ENCODE measurements at places on chromosomes 11 and 22.

GRCh38 chr11:2576549-2576948 lies 123.2 kb downstream of the KCNQ1OT1 start:
- DNase-seq = peak; percentile 50

DNA sequence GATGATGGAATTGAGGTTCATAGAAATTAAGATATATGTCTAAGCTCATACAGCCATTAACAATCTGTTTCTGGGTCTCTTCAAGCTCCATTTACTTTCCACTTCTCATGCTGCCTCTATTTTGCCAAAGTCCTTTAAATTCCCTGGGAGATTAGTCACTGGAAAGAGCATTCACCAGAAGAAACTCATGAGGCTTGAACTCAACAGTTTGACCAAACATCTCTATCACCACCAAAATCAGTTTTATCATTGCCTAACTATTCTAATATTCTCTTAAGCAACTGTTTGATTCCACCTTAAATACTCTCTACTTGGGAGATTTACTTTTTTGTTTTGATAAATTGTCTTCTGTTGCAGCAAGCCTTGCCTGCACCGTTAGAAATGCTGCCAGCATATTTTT lies 881.3 kb downstream of the KCNA4 start:
- DNase-seq = no peak

DNA sequence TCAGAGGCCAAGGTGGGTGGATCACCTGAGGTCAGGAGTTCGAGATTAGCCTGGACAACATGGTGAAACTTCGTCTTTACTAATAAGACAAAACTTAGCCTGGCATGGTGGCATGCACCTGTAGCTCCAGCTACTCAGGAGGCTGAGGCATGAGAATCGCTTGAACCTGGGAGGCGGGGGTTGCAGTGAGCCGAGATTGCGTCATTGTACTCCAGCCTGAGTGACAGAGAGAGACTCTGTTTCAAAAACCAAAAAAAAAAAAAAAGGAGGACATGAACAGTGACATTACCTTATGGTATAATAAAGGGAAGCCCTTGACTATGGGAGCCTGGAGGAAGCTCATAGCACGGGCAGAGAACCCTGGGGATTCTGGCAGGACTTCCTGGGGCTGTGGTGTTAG lies 16.5 kb upstream of the PLEKHB1 start:
- DNase-seq = no peak

DNA sequence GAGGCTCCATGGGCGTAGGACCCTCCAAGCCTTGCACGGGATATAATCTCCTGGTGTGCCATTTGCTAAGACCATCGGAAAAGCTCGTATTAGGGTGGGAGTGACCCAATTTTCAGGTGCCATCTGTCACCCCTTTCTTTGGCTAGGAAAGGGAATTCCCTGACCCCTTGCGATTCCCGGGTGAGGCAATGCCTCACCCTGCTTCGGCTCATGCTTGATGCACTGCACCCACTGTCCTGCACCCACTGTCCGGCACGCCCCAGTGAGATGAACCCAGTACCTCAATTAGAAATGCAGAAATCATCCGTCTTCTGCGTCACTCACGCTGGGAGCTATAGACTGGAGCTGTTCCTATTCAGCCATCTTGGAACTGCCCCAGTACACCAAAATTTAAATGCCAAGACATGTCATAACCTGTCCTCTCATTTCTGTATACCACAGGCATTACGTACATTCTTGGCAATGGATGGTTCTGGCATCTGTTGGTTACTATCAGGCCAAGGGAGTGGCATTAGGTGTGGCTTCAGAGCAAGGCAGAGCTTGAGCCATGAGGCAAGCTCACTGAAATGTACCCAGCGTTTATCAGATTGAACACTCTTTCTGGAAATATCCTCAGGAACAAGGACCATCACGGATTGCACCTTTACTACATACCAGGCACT lies 95.4 kb upstream of the GALNT18 start:
- no peak for DNase-seq

DNA sequence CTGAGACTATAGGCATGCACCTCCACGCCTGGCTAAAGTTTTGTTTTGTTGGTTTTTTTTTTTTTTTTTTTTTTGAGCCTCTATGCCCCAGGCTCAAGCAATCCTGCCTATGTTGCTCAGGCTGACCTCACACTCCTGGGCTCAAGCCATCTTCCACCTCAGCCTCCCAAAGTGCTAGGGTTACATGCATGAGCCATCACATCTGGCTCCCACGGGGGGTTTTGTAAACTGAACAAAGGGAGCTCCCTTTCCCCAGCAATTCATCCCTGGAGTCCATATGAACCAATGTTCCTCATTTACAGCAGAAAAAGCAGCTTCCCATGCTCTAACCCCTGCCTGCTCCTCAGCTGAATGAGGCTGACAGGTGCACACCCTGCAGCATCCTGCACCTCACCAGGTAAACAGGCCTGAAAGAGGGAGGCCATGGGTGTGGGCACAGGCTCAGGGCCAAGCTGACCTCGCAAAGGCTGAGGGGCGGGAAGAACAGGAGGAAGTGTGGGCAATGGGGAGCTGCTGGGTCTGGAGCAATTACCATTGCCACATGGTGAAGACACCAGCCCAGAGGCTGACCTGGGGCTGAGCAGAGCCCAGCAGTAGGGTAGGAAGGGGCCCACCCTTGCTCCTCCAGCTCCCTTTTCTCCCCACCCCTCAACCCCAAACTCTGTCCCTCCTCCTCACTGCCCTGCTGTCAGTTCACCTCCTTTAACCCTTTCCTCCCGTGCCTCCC lies 58.2 kb downstream of the RBX1 start:
- DNase-seq = no peak

- no peak for DNase-seq
Measured at GRCh38 chr11:20937826-20938225, 268.4 kb downstream of the NELL1 start.

DNA sequence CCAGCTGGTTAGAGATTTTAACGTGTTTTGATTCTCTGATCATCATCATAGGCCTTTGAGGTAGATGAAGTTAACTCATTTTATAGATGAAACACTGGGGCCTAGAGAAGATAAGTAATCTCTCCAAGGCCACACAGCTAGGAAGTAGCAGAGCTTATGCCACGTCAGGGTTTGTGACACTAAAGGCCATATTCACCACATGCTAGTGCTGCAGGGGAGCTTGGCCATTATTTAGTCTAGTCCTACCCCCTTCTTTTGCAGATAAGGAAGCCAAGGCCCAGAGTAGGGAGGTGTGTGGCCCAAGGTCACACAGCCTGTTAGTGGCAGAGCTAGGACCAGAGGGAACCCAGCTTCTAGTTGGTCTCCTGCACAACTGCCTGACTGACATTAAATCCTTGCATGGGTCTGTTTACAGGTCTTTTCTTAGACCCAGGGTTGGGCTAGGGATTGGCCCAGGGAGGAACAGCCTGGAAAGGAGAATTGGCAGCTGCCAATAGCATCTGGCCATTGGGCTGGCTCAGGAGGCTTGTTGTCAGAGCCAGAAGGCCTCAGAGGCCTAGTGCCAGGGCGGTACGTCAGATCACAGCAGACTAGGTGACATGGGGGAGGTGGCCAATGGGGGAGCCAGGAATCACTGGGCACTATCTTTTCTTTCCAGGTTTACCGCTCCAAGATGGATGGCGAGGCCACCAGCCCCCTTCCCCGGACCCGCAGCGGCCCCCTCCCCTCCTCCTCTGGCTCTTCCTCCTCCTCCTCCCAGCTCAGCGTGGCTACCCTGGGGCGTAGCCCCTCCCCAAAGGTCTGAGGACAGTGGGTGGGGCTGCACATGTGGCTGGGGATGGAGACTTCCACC lies 36.0 kb downstream of the PHLDB1 start:
- DNase-seq = no peak

- no peak for DNase-seq
Measured at GRCh38 chr11:58941838-58942237, 2.5 kb downstream of the GLYATL1 start.

DNA sequence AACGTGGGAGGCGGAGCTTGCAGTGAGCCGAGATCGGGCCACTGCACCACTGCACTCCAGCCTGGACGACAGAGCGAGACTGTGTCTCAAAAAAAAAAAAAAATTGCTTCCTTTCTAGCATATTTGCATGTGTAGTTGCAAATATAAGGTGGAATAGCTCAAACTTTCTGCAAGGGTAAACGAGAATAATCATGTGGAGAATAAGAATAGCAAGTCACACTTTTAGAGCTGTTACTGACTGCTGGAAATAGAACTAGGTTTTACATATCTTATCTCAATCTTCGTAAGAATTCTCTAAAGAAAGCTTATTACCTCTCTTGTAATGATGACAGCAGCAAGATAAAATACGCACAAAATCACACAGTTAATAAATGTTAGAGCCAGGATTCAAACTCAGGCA lies 1.6 kb downstream of the L3MBTL2 start:
- no peak for DNase-seq

DNA sequence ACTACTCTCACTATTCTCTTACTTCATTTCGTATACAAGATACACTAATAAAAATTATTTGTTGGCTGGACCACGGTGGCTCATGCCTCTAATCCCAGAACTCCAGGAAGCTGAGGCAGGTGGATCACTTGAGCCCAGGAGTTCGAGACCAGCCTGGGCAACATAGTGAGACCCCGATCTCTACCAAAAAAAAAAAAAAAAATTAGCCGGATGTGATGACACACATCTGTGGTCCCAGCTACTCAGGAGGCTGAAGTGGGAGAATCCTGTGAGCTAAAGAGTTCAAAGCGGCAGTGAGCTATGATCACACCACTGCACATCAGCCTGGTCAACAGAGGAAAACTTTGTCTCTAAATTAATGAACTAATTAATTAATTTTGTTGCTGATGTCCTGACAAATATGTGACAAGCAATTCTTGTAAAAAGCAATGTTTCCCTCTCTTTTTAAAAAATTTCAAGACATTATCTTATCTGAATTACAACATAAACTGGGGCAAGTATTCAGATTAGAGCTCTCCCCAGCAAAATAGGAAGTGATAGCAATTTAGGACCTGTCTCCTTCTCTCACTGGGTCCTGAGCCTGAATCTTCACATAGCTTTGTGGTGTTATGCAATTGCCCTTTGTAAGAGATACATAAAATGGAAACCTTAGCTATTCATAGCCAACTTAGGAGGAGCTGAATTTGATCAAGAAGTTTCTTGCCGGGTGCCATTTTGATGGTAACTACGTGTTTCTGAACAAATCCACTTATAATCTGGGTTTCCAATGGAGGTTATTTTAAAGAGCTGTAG lies 17.6 kb upstream of the TMA7B start:
- DNase-seq = no peak

DNA sequence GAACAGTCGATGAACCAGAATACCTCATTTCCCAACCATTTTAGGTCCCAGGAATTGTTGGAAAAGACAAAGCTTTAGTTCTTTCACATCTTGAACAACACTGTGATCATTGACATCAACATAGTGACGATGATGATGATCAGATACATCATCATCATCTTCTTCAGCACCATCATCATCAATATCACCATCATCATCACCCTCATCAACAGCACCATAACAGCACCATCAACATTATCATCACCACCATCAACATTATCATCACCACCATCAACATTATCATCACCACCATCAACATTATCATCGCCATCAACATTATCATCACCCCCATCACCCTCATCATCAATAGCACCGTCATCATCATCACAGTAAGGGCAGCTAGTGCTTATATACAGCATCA lies 8.8 kb downstream of the SCUBE1 start:
- DNase-seq = no peak

DNA sequence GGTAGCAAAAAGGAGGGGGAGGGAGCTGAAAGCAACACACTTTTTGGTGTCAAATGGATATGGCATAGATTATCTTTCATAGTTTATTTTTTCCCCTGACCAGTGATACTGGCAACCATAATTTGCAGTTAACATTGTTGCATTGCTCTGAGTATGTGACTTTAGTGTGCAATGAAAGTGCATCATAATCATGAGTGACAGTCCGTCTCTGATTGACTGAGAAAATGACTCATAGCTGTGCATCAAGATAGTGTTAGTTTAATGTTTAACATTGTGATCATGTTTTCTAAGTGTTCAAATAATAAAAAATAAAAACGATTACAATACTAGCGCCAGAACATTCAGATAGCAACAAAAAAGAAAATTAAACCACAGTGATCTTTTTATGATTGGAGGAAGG lies 952.4 kb upstream of the TENM4 start:
- DNase-seq = no peak

DNA sequence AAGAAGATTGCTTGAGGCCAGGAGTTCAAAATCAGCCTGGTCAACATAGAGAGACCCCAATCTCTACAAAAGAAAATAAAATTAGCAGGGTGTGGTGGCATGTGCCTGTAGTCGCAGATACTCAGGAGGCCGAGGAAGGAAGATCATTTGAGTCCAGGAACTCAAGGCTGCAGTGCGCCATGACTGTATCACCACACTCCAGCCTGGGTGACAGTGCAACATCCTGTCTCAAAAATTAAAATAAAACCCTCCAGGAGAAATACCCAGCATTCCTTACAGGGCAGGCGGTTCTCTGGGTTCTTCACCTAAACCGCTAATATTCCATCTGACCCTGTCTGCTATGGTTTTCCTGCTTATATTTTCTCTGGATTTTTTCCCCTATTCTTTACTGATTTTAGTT lies 13.5 kb downstream of the TCF20 start:
- DNase-seq = no peak

All from activated effector memory CD4-positive, alpha-beta T cell treated with anti-CD3 and anti-CD28 coated beads, Interleukin-2, amount 50 U/mL, for 16 hours (primary cell).